ENCODE measurements at places on chromosomes 11 and 22. TPM values are rescaled to one million over a fixed set of nuclear protein-coding genes. Genes with fewer than 3 reads are reported as not detected.

DNA sequence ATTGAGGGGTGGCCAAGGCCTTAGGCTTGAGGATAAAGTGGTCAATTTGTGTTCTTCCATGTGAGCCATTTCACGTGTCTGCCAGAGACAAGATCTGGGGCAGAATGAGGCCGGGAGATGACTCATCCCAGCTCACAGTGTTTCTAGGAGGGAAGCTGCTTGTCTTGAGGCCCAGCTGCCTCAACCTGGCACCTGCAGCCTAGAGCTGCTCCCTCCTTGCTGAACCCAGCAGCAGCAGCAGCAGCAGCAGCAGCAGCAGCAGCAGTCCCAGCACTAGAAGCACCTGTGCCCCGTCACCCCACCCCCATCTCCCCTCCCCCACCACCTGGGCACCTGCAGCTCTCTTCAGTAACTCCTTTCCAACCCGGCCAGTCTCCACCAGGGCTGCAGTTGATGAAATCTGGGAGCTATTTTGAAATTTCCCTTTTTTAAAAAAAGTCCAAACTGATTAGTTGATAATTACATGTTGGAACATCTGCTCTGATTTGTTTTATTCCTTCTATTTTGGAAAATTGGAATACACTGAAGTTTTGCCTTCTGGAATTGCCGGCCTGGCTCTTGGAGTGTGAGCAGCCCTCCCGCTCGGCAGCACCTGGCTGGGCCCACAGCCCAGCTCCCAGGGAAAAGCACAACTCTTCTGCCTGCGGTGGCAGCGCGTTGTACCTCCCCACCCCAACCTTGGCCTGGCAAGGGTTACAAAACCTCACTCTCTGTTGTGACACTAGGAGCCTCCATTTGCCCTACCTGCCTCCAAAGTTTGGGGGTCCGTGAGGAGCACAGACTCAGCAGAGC, 143.5 kb downstream of the NXPE2 start:
- DNase-seq = no peak

- DNase-seq = no peak
These were observed 8.2 kb upstream of the P2RY2 start for GRCh38 chr11:73209892-73210291.

GRCh38 chr22:25666308-25666707, 75.7 kb upstream of the MYO18B start:
- no peak for DNase-seq

DNA sequence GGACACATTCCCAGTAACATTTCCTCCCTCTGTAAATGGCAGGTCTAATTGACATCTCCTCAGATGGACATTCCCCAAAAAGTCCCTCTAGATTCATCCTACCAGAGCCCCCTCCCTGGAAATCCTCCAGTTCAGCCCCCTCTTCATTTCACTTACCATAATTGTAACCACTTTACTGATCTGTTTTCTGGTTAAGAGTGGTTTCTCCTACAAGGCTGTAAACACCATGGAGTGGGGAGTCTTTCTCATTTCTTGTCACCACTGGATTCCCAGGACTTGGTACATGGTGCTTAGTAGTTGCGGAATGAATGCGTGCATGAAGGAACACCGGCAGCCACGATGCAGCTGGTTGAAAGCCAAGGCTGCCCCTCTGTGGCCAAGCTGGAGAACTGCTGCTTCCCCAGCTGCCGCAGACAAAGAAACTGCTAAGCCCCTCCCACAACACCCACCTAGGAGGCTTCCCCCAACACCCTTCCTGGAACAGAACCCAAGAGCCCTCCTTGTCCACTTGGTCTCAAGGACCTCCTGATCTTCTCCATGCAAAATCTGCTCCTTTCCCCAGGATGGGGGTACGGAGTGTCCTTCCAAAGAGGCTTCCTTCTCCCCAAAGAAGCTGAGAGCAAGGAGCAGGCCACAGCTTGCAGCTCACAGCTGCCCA, 18.6 kb upstream of the SCARF2 start:
- peak; percentile 80 for DNase-seq

DNA sequence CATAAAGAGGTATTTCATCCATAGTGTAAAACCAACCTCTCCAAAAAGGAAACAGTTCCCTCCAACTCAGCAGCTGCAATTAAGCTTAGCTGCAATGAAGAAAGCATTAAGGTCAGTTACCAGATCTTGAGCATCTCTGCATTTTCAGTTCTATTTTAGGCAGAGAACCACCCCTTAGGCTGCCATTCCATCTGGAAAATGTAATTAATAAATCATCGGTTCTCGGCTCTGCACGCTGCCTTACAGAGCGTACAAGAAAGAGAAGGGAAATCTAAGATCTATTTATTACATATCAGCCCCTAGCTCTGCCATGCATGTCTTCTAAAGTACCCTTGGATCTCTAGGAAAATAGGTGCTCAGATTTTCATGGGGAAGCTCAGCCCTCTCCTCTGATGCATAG, 71.5 kb downstream of the RCN1 start:
- DNase-seq = no peak

DNA sequence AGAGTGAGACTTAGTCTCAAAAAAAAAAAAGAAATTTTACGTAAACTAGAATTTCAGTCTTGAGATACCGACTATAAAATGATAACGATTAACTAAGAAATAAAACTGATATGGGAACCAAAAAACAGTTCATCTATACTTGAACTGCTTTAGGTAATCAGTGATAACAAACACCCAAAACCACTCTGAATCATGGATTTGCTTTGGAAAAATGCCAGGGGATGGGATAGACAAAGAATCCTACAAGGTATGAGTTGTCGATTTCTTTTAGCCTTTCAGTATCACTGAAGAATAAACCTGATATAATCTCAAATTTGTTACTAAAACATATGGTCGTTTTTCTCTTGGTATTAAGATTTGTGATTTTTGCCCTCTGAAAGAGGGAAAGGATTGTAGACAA, 13.7 kb downstream of the CSTF3 start:
- DNase-seq = no peak

- peak; percentile 65 for DNase-seq
These were observed 79.4 kb upstream of the PPARA start for GRCh38 chr22:46070803-46071450.

DNA sequence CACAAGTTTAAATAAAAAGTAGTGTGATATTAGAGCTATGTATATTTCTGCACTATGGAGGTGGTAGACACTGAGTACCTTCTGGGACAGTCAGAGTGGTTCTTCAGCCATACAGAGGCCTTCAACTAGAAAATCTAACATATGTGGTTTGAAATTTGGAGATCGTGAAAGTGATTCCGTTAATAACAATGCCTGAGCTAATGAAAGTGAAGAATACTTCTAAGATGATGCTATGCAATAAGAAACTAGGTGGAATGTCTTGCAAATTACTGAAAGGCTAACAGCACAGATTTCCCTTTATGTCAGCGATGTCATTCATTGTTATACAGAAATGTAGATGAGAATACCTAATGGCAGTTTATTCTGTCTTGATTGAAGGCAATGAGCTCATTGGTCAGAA, 1984.7 kb upstream of the RAG2 start:
- no peak for DNase-seq

DNA sequence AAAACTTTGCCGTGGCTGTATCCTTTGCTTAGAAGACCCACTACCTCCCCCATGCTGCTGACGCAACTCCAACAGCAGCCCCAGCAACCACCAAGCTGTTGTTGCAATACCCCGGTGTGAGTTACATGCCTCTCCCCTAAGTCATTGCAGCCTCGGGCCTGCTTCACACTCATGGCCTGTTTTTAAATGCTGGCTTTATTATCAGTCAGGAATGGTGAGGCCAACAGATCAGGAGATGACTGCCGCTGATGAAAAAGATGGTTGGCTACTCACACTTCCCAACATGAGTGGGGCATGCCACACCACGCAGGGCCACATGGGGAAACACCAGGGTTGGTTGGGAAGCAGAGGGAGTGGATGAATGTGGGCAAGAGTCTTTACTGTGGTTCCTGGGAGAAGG, 171.5 kb upstream of the SYT13 start:
- no peak for DNase-seq

- DNase-seq = no peak
These were observed 46.0 kb upstream of the KLHL35 start for GRCh38 chr11:75478783-75479596.

GRCh38 chr11:115184901-115185300, 319.3 kb downstream of the CADM1 start:
- no peak for DNase-seq

DNA sequence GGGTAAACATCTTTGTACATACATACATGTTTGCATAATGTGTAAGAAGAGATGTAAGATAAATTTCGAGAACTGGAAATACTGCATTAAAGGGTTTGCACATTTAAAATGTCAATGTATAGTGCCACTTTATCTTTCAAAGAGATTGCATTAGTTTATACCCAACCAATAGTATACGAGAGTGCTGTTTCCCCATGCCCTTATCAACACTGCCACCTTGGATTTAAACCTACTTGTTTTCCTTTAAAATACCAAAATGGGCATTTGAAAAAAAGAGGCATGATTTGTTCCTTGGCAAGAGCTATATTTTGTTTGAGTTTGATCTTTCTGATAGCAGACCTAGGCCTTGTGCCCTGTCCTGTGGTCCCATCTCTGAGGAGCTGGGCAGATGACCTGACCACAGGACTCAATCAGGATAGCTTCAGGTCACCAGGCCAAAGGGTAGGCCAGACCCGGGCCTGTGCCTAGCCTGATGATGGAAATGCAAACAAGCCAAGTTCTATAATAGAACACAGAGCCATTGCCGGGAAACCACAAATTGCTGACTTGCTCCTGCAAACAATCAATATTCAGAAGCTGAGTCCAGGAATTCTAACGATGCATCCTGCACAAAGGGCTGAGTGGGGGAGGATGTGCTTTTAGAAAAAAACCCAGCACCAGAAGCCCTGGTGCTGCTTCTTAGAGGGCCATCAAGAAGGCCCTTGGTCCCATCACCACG, 16.9 kb upstream of the ALG8 start:
- no peak for DNase-seq

GRCh38 chr11:38577769-38578168, 1979.7 kb upstream of the RAG2 start:
- DNase-seq = no peak

- no peak for DNase-seq
These were observed 21.2 kb downstream of the BMAL1 start for GRCh38 chr11:13298765-13299164.

- DNase-seq = no peak
These were observed 15.7 kb downstream of the TSPAN32 start for GRCh38 chr11:2317354-2318050.

The C11orf91 gene
- 0.28 TPM for total RNA-seq

The SLC5A1 gene
- not detected for total RNA-seq

Data from activated naive CD8-positive, alpha-beta T cell treated with anti-CD3 and anti-CD28 coated beads for 36 hours (primary cell).